ENCODE measurements at places on chromosomes 2 and 18.

- no peak overlapping the region for H3K4me3 ChIP-seq
- DNase-seq = no peak
- no peak overlapping the region for H3K27ac ChIP-seq
These were observed 11.3 kb downstream of the PIGN start for GRCh38 chr18:62175521-62175920.

DNA sequence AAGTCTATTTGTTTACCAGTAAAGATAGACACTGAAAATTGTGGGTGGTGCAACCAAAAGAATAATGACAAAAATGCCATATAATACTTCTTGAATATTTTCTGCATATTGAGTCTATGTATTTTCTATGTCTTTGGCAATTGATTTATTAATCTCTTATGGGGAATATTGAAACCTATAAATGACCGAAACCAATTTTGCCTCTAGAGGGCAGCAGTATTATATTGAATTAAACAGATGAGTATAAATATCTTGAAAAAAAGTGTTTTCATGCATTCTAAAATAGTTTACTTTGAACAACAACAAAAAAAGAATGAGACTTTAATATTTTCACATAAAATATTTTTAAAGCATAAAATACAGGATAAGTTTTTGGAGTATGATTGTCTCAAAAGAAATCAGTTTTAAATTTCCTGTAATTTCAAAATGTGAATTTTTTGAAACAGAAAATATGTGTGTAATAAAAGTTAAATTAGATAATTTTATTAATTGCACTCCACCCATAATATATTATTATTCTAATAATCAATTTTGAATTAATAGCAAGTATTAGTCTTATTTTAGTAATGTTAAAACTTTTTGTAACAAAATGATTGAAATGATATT is 49.9 kb upstream of the CALCRL start:
- H3K27ac ChIP-seq = no peak overlapping the region
- peaks cover 4% of the 10 kb centered on the region for H3K4me1 ChIP-seq
- no peak for DNase-seq
- no peak overlapping the region for H3K4me3 ChIP-seq

- DNase-seq = no peak
- H3K4me3 ChIP-seq = no peak overlapping the region
- no peaks in the 10 kb centered on the region for H3K27me3 ChIP-seq
- H3K4me1 ChIP-seq = no peaks in the 10 kb centered on the region
- H3K27ac ChIP-seq = no peak overlapping the region
These were observed 1.9 kb upstream of the STAT4 start for GRCh38 chr2:191152482-191153240.

GRCh38 chr2:154046493-154046892 is 174.8 kb downstream of the GALNT13 start:
- H3K4me3 ChIP-seq = no peak overlapping the region
- no peak overlapping the region for H3K27ac ChIP-seq
- no peaks in the 10 kb centered on the region for H3K4me1 ChIP-seq
- no peaks in the 10 kb centered on the region for H3K36me3 ChIP-seq
- DNase-seq = no peak

DNA sequence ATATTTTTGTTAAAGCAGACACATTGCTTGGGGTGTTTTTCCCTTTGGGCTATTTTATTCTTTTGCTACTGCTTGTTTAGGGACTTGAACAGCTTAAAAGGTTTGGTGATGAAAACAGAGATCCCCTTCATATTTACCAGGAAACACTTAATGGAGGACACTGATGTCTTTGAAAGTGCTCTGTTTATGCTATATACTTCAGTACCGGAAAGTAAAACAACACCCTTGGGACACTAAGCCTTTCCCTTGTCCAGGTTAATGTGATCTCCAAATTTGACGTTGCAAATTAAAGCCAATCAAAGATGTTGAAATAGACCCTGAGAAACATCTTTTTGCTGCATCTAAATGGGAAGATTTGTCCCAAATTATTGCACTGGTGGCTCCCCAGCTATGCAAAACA is 564.6 kb upstream of the PKDCC start:
- no peaks in the 10 kb centered on the region for H3K4me1 ChIP-seq
- H3K36me3 ChIP-seq = no peaks in the 10 kb centered on the region
- H3K27ac ChIP-seq = no peak overlapping the region
- no peak overlapping the region for H3K4me3 ChIP-seq
- no peak for DNase-seq

- no peaks in the 10 kb centered on the region for H3K36me3 ChIP-seq
- no peaks in the 10 kb centered on the region for H3K4me1 ChIP-seq
- H3K27me3 ChIP-seq = no peaks in the 10 kb centered on the region
These were observed 97.7 kb downstream of the TWIST2 start for GRCh38 chr2:238945433-238946150.

DNA sequence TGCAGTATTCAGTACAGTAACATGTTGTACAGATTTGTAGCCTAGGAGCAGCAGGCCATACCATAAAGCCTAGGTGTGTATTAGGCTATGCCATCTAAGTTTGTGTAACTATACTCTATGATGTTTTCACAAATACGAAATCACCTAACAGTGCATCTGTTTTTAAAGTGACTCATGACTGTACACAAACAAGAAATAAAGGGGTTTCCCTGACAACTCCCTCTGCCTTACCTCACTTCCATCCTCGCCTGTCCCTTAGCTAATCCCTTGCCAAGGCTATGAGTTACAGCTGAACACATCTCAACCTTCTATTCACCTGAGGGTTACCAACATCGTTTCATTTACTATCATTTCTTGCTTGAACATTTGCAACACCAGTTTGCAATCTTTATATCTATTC is 78.6 kb upstream of the RPRM start:
- no peak overlapping the region for H3K4me3 ChIP-seq
- H3K4me1 ChIP-seq = no peaks in the 10 kb centered on the region
- H3K27me3 ChIP-seq = no peaks in the 10 kb centered on the region
- H3K27ac ChIP-seq = no peak overlapping the region
- H3K36me3 ChIP-seq = no peaks in the 10 kb centered on the region

- no peak overlapping the region for H3K4me3 ChIP-seq
- H3K4me1 ChIP-seq = no peaks in the 10 kb centered on the region
- no peaks in the 10 kb centered on the region for H3K36me3 ChIP-seq
- DNase-seq = no peak
These were observed 73.5 kb downstream of the FIGN start for GRCh38 chr2:163662141-163662780.

GRCh38 chr2:149098701-149099100 is 60.2 kb downstream of the LYPD6B start:
- no peaks in the 10 kb centered on the region for H3K27me3 ChIP-seq
- H3K27ac ChIP-seq = no peak overlapping the region
- DNase-seq = no peak
- H3K36me3 ChIP-seq = no peaks in the 10 kb centered on the region
- no peaks in the 10 kb centered on the region for H3K4me1 ChIP-seq
- H3K4me3 ChIP-seq = no peak overlapping the region

GRCh38 chr2:241870081-241870541 is 582 bp downstream of the RTP5 start:
- DNase-seq = peak; percentile 9
- H3K4me3 ChIP-seq = no peak overlapping the region
- H3K27me3 ChIP-seq = peaks cover 31% of the 10 kb centered on the region
- no peaks in the 10 kb centered on the region for H3K4me1 ChIP-seq

DNA sequence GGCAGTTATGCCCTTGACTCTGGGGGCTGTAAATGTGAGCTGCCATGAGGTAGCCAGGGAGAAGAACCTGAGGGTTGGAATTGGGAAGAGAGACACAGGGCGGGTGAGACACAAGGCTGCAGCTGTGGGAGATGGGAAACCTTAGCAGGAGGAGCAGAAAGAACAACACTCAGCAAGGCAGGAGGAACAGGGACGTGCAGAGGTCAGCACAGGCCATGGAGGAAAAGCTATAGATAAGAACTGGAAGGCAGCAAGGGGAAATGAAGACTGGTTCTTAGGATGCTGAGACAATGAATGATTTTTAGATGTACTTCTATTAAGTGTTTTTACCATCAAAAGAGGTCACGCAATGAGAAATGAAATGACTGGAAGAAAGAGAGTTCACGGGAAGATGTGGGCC is 80.2 kb downstream of the USP40 start:
- H3K27ac ChIP-seq = no peak overlapping the region
- H3K4me1 ChIP-seq = peaks cover 9% of the 10 kb centered on the region
- no peak for DNase-seq
- H3K27me3 ChIP-seq = no peaks in the 10 kb centered on the region

GRCh38 chr2:184689638-184690037 is 91.3 kb downstream of the ZNF804A start:
- no peak overlapping the region for H3K27ac ChIP-seq
- no peaks in the 10 kb centered on the region for H3K36me3 ChIP-seq
- no peaks in the 10 kb centered on the region for H3K4me1 ChIP-seq
- DNase-seq = no peak

DNA sequence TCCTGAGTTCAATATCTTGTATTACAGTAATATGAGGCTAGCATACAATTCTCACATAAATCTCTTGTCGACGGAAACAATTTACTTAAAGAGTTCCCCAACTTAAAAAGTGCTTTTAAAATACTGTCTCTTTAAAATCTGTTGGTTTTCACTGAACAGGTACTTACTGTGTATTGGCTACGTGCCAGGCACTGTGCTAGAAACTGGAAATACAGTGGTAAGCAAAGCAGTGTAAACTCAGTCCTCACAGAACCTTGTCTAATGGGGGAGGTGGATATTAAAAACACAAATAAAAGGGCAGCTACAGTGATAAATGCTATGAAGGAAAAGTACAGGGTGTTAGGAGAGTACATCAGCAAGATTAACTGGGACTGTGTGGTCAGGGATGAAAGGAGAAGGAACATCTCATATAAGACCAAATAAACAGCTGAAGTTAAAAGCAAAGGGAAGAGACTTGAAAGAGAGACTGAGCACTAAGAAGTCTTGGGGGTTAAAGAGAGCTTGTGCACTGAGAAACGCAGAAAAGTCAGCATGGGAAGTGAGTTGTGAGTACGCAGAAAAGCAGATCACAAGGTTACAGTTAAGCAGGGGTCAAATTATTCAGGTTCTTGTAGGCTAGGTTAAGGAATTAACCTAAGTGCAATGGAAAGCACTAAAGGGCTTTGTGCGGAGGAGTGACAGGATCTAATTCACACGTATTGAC is 52.5 kb downstream of the USP40 start:
- no peaks in the 10 kb centered on the region for H3K27me3 ChIP-seq
- H3K27ac ChIP-seq = no peak overlapping the region
- H3K4me3 ChIP-seq = no peak overlapping the region
- no peaks in the 10 kb centered on the region for H3K4me1 ChIP-seq
- no peak for DNase-seq
